Mesothelial cell of epicardium (in vitro differentiated cells): ENCODE measurements at places on chromosomes 7 and 10. TPM values are rescaled to one million over a fixed set of nuclear protein-coding genes. Genes with fewer than 3 reads are reported as not detected.
A peak's percentile ranks its signal among the peaks of the same experiment; 100 is the strongest.

GRCh38 chr7:30553141-30553540 is 41.5 kb upstream of the GARS1 start:
- no peak for DNase-seq

FANK1 gene
- 10.1 to 11.0 TPM (median 10.2 TPM) in 3 replicates for total RNA-seq

GRCh38 chr7:134184767-134185166 is 57.6 kb downstream of the LRGUK start:
- DNase-seq = no peak

FAM25G gene
- total RNA-seq = not detected in 3 replicates

GRCh38 chr7:5598769-5599371 is 175.2 kb upstream of the TNRC18 start:
- DNase-seq = no peak

- DNase-seq = no peak
Measured at GRCh38 chr10:83952314-83952713, 187.0 kb upstream of the GHITM start.

- DNase-seq = no peak
Measured at GRCh38 chr7:134245253-134245652, 71.5 kb downstream of the SLC35B4 start.

ANXA8L1 gene
- 1.1 to 1.7 TPM (median 1.6 TPM) in 3 replicates for total RNA-seq

PNLIP gene
- not detected in 3 replicates for total RNA-seq

- DNase-seq = no peak
Measured at GRCh38 chr7:32378988-32379387, 111.2 kb downstream of the LSM5 start.

DNA sequence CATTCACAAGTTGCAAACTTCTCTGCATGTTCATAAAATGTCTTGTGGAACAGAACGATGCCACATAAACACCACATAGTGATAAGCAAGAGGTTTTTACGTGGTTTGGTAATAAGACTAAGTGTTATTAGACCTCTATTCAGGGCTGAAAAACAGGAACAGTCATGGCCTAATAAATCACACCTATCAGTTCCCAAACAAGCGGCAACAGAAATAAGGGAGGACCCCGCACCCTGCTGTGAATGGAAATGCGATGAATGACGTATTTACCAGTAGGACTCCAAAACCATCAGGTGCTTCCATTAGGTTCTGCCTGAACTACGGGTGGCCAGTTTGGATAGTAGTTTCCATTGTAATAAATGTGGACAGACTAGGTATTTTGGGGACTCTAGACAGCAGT is 129.1 kb downstream of the TAX1BP1 start:
- no peak for DNase-seq

DNA sequence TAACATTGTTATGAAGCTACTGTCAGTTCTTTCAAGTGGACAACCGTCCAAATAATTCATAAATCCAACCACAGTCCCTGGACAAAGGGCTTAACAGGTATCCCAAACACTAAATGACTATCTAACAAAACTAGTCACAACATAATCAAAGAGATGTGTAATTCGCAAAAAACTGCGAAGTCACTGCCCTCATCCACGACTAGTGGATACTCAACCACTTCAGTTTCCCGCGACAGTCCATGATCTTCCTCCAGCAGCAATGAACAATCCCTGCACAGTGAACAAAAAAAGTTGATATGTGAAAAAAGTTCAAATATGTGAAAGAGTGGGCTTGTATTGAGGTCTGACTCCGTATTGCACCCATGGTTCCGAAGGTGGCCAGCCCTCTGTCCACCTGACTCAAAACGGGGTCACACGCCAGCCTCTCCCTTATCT is 287 bp downstream of the DCLRE1A start:
- DNase-seq = no peak

DNA sequence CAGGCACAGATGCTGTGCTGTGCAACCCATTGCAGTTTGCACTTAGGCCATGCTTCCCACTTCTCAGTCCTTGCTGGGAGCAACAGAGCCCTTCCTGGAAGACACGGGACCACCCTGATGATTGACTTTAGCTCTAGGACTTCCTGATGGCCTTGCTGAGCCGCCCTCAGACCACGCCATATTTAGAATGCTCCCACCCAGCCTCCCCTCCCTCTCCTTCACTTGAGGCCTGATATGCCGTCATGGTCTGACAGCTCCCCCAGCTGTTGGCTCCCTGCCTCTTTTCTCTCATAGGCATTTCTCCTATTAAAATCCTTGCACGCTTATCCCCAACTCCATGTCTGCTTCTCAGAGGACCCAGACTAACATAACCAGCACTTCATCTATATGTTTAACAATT is 29.4 kb upstream of the GATAD1 start:
- DNase-seq = no peak

BPGM gene
- total RNA-seq = 13.3 to 15.0 TPM (median 14.8 TPM) in 3 replicates

DNA sequence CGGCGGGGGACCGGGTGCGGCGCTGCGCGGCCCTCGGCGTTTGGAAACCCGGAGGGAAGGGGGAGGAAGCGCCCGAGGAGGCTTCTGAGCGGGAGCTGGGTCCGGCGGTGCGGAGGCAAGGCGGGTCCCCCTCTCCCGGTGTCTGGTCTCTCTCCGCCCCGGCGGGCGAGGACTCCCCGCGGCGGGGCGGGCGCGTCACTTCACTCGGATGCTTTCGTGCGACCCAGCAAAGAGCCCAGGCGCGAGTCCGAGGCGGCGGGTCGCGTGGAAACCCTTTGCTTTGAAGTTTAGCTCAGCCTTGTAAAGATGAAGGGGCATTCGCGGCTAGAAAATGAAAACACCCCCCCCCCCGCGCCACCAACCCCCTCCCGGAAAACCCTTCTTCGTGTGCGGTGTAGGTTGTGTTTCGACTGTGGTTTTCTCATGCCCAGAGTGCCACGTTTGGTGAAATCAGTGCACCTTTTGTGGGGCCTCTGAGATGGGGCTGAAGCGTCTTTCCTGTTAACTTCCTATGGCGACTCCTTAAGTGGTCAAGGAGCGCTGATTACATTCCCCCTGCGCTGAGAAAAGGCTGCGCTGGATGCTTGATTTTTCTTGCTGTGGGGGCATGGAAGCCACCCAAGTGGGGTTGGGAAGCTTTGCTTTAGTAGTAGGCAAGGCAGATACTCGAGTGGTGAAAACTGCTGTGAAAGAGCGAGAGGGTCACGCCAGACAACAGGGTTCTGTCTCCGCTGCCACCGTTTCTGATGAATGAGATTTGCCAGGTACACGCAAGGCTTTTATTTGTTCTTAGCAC is 876 bp downstream of the GNAI1 start:
- DNase-seq = peak; percentile 42

DNA sequence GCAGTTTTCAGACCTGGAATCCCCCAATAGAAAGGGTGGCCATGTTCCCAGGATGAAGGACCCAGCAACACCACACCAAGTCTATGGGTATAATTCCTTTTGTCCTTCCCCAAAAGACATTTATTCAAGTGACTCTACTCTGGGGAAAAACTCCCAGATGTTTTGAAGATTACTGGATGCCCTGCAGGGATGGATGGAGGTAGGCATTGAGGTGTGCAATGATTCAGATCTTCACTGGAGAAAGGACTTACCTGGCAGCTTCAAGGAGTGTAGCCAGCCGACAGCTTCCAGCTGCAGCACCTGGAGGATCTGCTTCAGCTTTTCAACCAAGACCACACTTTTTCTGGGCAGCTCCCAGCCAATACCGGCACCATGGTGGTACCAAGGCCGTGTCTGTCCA is 172.0 kb downstream of the BAMBI start:
- no peak for DNase-seq

DNA sequence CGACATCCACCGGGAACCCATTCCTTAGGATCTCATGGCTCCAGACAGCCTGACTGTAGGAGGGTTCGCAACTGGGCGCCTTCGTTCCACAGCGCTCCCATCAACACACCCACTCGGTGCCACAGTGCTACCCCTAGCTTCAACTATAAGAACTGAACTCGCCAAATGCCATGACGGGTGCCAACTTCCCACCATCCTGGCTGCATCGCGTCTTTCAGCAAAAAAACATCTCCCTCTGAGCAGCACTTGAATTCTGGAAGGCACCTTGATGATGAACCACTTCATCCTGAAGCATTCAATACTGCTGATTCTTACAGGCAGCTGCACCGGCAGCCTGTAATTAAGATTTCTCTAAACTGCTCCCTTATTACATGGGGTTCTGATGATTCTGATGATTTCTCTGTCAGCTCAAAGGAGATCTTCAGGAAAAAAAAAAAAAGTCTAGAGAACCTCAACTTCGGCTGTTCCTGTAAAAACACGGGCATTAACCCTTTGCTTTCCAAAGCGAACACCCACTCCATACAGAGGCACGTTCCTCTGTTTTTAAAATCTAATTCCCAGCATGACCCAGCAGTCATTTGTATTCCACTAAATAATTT is 1.3 kb downstream of the CYTH3 start:
- no peak for DNase-seq

GRCh38 chr10:60513281-60513680 is 123.6 kb upstream of the ANK3 start:
- no peak for DNase-seq

LYZL1 gene
- total RNA-seq = not detected in 3 replicates

- DNase-seq = no peak
Measured at GRCh38 chr7:121486590-121486989, 90.5 kb upstream of the FAM3C start.
